ENCODE measurements at places on chromosomes 13 and 19. TPM values are rescaled to one million over a fixed set of nuclear protein-coding genes. Genes with fewer than 3 reads are reported as not detected.

GRCh38 chr13:47147812-47148119 lies 250.9 kb upstream of the HTR2A start:
- no peak for DNase-seq

DNA sequence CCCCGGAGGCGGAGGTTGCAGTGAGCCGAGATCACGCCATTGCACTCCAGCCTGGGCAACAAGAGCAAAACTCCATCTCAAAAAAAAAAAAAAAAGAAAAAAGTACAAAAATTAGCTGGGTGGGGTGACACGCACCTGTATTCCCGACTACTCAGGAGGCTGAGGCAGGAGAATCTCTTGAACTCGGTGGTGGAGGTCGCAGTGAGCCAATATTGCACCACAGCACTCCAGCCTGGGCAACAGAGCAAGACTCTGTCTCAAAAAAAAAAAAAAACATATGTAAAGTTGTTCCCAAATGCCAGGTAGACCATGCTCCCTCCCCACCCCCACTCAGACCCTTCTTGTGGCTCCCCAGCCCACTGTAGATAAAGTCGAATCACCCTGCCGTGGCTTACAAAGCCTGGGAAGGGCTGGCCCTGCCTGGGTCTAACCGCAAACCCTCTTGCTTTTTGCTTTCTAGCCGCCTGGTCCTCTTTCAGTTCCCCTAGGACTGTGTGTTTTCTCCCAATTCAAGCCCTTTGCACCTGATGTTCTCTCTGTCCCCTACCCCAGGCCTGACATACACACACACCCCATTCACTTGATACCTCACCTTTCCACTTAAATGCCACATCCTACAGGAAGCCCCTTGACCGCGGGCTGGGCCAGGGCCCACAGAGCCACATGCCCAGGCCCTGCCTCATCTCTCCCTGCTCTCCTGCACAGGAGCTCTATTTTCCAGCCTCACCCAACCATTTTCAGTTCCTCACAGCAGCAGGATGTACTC lies 34.4 kb downstream of the MAP4K1 start:
- DNase-seq = no peak

- no peak for DNase-seq
These were observed 7.1 kb downstream of the TLE5 start for GRCh38 chr19:3054972-3055740.

The ATP4B gene
- not detected for total RNA-seq

The KCNN1 gene
- total RNA-seq = 0.31 TPM

All from chondrocyte (in vitro differentiated cells).